Breast epithelium (tissue), 4 donors: ENCODE measurements at places on chromosomes 7 and 10.
A peak's percentile ranks its signal among the peaks of the same experiment; 100 is the strongest.

DNA sequence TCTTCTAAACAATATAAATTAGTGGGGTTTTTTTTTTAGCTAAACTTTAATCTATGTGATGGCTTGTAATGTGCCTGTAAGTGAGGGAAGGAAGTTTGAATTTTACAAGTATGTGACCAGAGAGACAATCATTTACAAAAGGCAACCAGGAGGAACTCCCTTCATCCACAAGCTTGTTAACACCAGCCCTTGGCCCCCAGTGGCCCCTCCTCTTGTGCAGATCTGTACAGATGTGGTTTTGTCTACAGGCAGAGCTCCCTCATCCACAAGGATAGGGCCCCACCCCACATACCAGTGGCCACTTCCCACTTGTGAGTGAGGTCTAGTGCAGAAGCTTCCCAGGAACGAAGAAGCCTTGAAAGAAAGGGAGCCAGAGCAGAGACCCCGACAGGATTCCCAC, 234.1 kb upstream of the KMT2E start:
- no peak for DNase-seq

GRCh38 chr7:127959770-127960169, 71.5 kb downstream of the LRRC4 start:
- DNase-seq, result no peak

DNA sequence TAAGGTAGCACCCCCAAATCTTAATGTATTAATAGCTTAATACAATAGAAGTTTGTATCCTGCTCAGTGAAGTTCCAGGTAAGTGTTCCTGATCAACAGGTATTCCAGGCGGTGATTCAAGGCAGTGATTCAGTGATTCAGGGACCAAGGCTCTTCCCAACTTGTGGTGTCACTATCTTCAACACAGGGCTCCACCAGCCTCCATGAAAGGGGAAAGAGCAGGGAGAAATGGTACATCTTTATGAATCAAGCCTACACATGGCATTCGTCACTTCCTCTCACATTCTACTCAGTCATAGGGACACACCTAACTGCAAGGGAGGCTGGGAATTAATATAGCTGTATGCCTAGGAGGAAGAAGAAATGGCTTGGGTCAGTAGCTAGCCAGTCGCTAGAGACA, 5.1 kb downstream of the GOLGA7B start:
- DNase-seq, result no peak

DNA sequence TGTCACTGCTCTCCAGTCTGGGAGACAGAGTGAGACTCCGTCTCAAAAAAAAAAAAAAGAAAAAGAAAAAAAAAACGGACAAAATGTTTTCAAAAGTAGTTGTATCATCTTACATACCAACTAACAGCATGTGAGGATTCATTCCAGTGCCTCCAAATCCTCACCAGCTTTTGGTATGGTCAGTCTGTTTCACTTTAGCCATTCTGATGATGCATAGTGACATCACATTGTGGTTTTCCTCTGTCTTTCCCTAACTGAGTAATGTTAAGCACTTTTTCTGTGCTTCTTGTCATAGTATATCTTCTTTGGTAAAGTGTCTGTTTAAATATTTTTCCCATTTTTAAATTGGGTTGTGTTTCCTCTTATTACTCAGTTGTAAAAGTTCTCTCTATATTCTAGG, 251.4 kb upstream of the CTBP2 start:
- no peak for DNase-seq

GRCh38 chr10:46299536-46300369, 13.0 kb downstream of the ANTXRL start:
- peak; percentile 27 for DNase-seq

DNA sequence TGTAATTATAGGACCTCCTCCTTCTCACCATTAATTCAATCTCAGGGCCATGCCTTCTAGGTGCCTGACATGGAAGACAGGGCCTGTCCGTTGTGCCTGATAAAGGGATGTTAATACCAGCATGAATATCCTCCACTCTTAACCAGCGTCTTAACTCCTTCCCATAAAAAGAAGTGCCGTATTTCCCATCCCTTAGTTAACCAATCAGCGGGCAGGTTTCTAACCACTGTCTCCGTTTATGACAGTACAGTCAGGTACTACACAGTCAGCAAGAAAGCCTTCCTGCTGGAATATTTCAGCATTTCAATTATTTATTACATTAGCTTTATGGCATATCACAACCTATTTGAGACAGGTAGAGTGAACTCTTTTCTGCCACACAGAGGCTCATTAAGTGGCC, 308.6 kb upstream of the FZD8 start:
- no peak for DNase-seq

DNA sequence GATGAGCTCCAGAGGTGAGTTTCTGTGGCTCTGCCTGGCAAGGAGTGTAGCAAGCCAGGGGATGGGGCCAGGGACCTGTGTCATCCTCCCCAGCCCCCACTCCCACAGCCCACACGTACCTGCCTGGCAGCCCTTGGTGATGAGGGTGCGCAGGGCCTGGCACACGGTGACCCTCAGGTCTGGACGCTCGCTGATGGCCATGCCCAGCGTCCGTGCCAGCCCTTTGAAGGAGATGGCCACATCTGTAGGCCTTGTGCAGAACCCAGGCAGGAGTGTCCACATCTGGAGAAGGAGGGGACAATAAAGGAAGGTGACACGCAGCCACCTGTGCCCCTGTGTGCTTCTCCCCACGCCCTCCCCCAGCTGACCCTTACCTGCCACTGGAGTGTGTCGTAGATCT, 27.7 kb downstream of the RRP12 start:
- DNase-seq, result no peak

GRCh38 chr7:90461219-90461618, 8.2 kb upstream of the PTTG1IP2 start:
- DNase-seq, result no peak

- peak; percentile 54 for DNase-seq
Observed at GRCh38 chr7:36945612-36946400, 221.5 kb upstream of the AOAH start.

GRCh38 chr10:101028446-101029337, 2.2 kb downstream of the PDZD7 start:
- DNase-seq, result no peak

GRCh38 chr7:149205690-149206381, 10.5 kb downstream of the ZNF282 start:
- no peak for DNase-seq

- no peak for DNase-seq
Observed at GRCh38 chr10:86960003-86960862, 1.8 kb downstream of the SNCG start.

DNA sequence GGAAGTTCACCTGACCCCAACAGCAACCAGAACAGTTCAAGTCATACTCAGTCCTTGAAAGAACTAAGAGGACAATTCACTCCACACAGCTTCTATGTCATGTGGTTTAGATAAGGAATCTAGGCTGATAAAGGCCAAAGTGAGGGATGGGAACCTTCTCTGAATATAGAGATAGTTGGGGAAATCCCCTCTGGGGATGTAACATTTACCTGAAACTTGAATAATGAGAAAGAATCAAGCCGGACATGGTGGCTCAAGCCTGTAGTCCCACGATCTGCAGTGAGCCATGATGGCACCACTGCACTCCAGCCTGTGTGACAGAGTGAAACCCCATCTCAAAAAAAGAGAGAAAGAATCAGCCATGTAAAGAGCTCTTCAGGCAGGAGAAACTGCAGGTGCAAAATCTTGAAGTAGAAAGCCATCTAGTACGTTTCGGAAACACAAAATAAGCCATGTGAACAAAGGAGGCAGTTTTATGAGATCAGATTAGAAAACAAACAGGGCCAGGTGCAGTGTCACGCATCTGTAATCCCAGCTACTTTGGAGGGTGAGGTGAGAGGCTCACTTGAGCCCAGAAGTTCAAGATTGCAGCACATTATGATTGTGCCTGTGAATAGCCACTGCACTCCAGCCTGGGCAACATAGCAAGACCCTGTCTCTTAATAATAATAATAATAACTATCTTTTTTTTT, 4.5 kb upstream of the DNMBP start:
- DNase-seq, result no peak

DNA sequence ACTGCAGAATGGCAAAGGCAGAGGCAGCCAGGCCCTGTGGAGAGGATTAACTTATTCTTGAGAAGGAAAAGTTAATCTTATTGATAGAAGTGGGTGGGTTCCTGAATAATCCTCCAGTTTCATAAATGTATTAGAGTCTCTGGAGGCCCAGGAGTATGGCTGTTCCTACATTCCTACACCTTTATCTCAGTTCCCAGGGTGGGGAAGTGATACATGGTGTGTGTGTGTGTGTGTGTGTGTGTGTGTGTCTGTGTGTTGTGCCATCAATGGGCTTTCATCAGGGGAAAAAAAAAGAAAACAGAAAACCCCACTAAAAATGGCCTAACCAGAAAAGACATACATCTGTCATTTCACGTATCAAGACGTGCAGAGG, 22.0 kb upstream of the GSDME start:
- no peak for DNase-seq

- DNase-seq, result no peak
Observed at GRCh38 chr7:4765776-4766490, 9.5 kb upstream of the AP5Z1 start.

GRCh38 chr7:28547115-28547514, 134.8 kb downstream of the CREB5 start:
- DNase-seq, result no peak

DNA sequence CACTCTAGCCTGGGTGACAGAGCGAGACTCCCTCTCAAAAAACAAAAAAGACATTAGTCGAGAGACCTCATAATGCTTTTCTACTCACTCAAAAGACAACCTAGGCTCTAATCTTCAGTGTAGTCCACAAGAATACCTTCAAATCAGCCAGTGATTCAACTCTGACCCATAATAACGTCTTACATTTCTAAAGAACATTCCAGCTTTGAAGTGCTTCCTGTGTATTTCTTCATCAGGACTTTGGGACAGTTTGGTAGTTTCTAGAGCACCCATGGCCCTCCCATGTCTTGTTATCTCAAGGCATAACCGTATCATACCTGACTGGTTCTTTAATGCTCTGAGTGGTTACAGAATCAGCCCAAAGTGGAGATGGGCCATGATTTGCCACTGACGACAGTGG, 221.3 kb downstream of the SKIDA1 start:
- DNase-seq, result no peak

- no peak for DNase-seq
Observed at GRCh38 chr10:122282909-122283308, 11.8 kb downstream of the BTBD16 start.

- DNase-seq, result no peak
Observed at GRCh38 chr10:52871191-52871843, 98.7 kb upstream of the MBL2 start.

GRCh38 chr10:117339578-117339977, 35.7 kb downstream of the PDZD8 start:
- DNase-seq, result no peak

DNA sequence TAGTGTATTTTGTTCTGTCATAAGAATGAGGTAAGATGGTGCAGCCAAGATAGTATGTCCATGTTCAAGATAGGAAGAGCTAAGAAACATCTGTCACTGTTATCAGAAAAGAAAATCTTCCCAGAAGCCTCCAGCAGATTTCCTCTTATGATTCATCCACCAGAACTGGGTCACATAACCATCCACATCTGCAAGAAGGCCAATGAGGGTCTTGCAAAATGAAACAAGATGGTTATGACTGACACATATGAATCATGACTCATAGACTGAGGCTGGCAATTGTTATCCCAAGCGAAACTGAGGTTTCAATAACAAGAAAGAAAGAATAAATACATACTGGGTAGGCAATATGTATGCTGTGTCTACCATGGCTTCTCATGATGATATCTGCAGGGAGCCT, 30.3 kb downstream of the CCNJ start:
- DNase-seq, result no peak

DNA sequence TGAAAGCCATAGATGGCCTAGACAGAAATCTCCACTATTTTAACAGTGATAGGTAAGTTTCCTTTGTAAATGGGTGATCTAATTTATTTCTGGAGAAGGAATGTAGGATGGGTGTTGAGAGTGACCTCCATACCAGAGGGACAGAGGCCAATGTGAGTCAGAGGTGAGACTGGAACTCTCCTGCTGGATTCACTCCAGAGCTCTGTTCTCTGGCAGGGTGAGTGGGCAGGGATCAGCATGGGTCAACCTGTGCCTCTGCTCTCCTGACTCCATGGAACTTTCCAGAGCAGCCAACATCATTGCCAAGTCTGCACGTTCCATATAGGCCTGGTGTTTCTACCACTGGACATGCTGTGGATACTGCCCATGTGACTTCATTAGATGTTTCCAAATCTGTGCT, 11.4 kb downstream of the AKR1C3 start:
- DNase-seq, result no peak

DNA sequence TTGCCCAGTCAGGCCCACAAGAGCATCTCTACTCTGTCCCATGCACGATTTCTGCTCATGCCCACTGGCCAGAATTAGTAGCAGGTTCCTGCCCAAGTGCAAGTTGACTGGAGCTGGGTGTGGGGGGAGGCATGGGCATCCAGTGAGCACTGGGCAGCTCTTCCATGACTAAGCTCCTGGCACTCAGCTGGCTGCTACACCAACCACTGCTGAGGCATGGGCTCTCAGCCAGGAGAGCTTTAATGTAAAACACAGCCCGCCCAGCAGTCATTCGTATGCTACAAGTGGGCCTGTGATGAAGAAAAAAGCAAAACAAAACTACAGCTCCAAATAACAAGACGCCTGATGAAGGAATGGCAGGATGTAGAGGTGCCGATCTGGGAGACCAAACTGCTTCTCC, 335.4 kb upstream of the PFKP start:
- no peak for DNase-seq

GRCh38 chr10:14691359-14691758, 83.3 kb downstream of the FAM107B start:
- no peak for DNase-seq

DNA sequence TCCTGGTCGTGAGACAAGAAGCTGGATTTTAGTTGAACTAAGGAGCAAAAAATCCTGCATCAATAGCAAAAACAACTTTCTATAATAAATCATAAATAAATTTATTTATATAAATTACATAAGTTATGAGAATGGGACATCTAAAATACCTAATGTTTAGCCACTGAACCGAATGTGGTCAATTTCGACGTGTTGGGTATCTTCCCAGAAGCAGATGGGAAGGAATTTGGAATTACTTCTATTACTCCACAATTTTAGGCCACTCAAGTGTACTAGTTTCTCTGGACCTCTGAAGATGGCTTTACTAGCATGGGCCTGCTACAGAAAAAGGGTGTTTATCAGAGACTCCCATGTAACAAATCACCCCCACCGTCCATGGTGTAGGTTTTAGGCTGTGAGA, 172.0 kb downstream of the PRPF18 start:
- no peak for DNase-seq

DNA sequence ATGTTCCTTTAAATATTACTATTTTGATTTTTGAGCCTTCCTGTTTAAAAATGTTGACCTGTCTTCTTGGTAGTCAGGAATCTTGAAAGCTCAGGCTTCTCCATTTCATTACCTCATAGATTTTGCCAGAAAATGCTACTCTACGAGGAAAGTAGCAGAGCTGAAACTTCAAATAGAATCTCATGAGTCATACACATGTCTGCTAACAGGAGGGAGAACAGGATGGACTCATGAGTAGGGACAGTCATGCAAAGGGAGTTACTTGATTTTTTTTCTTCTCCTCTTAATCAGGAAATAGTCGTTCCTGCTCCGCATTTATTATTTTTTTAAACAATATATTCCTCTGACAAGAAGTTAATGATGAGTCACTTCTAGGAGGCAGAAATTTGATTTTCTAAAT, 37.0 kb upstream of the MINDY3 start:
- no peak for DNase-seq
